ENCODE measurements at places on chromosomes 3 and 15.

GRCh38 chr15:73901126-73901810 lies 25.0 kb upstream of the LOXL1 start:
- DNase-seq: no peak

DNA sequence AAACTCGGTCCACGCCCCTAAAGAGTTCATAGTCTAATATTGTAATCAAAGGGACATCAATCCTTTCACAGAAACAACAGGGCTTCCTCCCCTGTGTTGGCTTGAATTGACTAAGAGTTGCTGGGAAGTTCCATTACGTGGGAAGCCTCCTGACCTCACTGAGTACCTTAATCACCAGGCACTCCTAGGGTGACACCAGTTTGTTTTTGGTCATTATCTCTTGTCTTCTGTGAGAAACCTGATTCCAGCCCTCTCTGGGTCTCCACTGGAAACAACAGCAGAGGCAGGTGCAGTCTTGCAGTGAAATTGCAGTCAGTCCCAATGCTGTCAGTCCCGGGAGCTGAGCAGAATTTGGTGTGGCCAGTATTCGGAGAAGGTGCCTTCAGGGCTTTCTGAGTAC lies 55.4 kb downstream of the BOC start:
- DNase-seq: no peak

GRCh38 chr15:59250249-59250648 lies 43.6 kb downstream of the LDHAL6B start:
- DNase-seq: no peak

DNA sequence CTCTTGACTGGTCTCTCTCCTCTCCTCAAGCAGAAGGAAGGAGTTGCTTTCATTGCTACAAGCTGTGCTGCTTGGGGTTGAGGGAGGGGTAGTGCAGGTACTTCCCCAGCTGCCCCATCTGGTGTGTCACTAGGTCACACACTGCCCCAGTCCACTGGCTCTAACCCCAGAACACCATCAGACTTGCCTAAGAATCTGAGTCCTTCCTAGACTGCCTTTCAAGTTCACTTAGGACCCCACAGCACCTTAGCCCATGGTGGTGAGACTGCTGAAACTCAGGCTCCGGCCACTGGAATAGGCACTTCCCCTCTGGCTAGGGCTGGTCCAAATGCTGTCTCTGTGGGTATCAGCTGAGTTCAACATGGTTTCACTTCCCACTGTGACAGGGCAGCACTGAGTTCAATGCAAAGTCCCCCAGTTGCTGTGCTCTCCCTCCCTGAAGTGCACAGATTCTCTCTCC lies 279.7 kb upstream of the GOLGA6L4 start:
- no peak for DNase-seq

DNA sequence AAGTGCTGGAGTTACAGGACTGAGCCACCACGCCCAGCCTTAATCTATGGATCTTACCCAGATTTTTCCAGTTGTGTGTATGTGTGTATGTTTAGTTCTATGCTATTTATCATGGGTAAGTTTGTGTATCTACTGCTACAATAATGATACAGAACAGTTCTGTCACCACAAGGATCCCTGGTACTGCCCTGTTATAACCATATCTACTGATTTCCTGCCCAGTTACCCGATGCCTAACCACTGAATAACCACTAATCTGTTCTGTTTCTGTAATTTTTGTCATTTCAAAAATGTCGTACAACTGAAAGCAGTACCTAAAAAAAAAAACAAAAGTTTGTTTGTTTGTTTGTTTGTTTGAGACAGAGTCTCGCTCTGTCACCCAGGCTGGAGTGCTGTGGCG lies 123.7 kb upstream of the RAP2B start:
- DNase-seq: no peak

DNA sequence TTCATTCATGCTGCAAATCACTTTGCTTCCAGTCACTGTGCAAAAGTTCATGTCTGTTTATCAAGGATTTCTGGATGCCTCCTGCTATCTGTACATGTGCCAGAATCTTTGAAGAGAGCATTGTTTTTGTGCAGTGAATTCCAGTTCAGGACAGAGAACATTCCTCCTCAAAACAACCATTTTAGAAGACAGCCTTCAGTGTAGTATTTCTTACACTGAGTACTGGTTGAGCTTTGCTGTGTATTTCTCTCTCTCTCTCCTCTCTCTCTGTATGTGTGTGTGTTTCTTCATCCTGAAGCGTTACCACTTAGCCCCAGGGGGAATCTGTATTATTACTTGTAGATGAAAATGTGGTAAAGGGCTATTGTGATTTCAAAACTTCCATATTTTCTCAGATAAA lies 123.8 kb upstream of the CHL1 start:
- DNase-seq: no peak

DNA sequence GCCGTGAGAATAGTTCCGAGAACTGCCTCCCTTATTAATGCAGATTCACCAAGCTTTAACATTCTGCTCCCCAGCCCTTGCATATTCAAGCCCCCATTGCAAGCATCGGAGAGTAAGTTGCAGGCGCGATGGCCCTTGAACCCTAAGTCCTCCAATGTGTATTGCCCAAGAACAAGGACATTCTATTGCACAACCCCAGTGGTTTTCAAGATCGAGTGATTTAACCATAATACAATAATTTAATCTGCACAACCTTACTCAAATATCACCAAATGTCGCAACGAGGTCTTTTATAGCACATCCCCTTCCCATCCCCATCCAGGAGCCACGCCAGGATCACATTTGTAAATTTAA lies 21.7 kb upstream of the PLXND1 start:
- DNase-seq: no peak

- DNase-seq: no peak
These were observed 429.4 kb downstream of the EDEM1 start for GRCh38 chr3:5616873-5617272.

GRCh38 chr3:81199587-81199986 lies 561.9 kb downstream of the GBE1 start:
- no peak for DNase-seq
